Stimulated activated CD8-positive, alpha-beta memory T cell treated with anti-CD3 and anti-CD28 coated beads, Interleukin-4, amount 100 ng/mL, for 24 hours (primary cell): ENCODE measurements at places on chromosomes 7 and 10.

DNA sequence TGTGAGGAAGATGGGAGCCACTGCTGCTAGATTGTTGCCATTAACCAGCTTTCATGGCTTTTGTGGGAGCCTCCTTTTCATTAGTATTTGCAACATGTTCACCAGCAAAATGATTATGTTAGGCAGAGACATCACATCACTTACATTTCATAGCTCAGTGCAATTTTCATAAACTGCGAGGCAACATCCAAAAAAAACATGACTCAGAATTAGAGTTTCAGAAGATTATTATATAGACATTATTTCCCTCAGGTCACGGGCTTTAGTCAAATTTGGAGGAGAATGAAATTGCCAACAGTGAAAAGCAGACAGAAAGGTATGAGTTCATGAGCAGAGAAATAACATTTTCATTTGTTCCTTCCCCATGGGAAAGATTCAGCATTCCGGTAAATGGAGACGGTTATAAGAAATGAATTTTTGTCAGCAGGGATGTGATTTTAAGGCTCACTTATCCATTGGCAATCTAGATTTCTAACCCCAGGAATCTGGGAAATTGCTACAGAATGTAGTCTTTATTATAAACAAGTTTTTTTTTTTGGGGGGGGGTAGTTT, 573.2 kb downstream of the AUTS2 start:
- DNase-seq: no peak

DNA sequence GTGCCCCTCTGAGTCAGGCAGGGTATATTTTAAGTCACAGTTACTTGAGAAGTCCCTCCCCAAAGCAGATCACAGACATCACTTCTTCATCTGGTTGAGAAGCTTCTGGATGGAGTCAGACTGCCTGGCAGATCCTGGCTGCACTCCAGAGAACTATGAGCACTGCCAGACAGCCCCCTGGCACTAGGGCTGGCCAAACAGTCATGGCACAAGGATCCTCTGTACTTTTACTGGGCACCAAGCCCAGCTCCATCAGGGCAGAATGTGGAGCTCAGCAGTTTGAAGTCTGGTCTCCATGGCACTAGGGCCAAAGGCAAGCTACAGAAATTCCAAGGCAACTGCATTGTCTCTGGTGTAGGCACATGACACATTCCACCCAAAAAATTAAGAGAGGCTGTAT, 162.1 kb downstream of the NRG3 start:
- no peak for DNase-seq

DNA sequence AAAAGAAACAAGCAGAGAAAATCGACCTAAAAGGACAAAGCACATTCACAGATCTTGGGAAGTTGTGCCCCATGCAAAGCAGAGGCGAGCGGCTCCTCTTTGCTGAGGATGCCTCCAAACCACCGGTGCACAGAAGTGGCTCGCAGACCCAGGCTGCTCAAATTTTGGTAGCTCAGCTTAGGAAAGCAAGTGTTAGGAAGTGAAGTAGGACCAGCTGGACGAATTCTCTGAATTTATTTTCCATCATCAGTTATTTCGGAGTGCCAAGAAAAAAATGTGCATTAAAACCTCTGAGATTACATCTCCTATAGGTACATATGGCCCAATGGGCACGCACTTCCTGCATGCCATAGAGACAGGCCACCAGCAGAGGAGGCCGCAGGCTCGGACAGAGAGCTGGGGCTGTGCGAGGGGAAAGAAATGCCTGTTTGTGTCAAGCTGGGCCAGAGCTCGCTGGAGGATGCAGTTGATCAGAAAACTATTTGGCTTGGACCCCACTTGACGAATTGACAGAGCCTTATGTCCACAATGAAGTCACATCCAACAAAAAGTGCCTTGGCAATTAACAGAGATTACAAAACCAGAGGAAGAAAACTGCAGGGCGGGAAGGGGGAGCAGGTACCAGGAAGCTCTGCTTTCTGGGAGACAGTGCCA, 122.3 kb upstream of the LYZL2 start:
- no peak for DNase-seq

GRCh38 chr7:143295870-143296269, 7.7 kb downstream of the CASP2 start:
- no peak for DNase-seq

DNA sequence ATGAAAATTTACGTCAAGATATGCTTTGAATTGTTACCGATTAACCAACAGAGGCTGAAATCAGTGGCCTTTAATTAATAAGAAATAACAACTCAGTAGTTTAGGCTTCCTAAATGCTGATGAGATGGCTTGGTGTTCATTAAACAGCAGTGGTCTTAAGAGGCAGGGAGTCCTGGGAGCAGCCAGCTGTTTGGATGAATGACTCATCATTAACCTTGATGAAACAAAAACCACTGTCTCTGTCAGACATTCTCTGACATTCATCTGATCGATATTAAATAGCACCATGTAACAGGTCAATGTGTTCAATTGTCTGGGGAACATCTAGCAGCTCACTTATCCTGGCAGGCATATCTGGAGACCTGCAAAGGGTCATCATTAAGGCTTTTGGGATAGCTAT, 234.2 kb upstream of the LRRN3 start:
- no peak for DNase-seq

DNA sequence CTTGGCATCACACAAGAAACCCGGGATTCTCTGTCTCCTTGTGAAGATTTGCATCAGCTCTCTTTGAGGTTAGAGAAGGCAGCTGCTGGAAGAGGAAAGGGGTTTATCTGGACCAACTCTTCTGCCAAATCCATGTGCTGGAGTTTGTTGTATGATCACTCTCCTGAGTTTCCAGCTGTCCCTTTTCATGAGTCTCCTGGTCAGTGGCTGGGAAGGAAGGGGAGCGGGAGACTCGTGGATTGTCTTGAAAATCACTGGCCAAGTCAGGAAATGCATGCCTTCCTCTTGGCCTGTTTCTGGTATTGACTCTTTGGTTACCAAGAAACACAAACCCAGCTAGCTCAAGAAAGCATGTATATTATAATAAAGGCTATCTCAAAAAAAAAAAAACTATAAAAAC, 38.8 kb downstream of the TACR2 start:
- DNase-seq: no peak

DNA sequence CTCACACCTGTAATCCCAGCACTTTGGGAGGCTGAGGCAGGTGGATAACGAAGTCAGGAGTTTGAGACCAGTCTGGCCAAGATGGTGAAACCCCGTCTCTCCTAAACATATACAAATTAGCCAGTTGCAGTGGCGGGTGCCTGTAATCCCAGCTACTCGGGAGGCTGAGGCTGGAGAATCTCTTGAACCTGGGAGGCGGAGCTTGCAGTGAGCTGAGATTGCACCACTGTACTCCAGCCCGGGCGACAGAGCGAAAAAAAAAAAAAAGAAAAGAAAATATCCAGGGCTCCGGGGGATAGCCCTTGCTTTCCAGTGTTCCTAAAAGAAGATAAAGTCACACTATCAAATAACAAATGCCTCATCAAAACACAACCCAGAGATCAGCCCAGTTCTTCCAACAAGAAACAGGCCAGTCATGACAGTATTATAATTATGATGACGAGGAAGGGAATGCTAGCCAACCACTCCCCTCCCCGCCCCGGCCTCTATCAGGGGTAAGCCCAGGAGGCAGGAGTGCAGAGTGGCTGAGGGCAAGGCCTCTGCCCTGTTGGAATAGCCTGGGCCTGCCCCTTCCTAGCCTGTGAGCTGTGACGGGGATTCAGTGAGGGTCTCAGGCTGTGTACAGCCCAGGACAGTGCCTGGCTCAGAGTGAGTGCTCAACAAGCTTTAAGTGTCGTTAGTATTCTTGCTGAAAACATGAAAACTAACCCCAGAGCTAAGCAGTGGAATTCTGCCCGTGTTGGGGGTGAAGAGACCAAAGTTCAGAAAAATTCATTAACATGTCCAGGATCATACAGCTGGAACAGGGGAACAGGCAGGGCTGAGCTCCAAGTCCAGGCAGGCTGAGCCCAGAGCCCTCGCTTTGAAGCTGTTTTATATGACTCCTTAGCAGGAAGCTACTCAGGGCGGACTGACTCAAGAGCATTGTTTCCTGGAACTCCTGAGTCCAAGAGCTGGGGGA, 54.3 kb downstream of the FAM241B start:
- no peak for DNase-seq

- DNase-seq: no peak
These were observed 29.1 kb upstream of the FAM20C start for GRCh38 chr7:163298-163695.

GRCh38 chr10:22629852-22630233, 84.5 kb downstream of the PIP4K2A start:
- DNase-seq: no peak

GRCh38 chr10:118309911-118310310, 32.2 kb downstream of the FAM204A start:
- no peak for DNase-seq

GRCh38 chr7:41475801-41476459, 227.0 kb downstream of the INHBA start:
- DNase-seq: no peak

- DNase-seq: no peak
These were observed 20.0 kb downstream of the VSIR start for GRCh38 chr10:71753091-71753959.

GRCh38 chr10:97687785-97688781, 1.0 kb upstream of the AVPI1 start:
- no peak for DNase-seq

DNA sequence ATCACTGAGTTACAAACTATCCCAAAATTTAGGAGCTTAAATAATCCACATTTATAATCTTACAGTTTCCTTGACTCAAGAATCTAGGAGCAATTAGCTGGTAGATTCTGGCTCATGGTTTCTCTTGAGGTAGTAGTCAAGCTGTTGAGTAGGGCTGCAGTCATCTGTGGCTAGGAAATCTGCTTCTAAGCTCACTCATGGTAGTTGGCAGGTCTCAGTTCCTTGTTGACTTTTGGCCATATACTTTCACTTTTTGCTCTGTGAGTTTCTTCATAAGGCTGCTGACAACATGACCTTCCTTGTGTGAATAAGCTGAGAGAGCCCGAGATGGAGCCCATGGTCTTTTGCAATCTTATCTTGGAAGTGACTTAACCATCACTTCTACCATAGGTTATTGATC, 10.8 kb upstream of the ETV1 start:
- DNase-seq: no peak

DNA sequence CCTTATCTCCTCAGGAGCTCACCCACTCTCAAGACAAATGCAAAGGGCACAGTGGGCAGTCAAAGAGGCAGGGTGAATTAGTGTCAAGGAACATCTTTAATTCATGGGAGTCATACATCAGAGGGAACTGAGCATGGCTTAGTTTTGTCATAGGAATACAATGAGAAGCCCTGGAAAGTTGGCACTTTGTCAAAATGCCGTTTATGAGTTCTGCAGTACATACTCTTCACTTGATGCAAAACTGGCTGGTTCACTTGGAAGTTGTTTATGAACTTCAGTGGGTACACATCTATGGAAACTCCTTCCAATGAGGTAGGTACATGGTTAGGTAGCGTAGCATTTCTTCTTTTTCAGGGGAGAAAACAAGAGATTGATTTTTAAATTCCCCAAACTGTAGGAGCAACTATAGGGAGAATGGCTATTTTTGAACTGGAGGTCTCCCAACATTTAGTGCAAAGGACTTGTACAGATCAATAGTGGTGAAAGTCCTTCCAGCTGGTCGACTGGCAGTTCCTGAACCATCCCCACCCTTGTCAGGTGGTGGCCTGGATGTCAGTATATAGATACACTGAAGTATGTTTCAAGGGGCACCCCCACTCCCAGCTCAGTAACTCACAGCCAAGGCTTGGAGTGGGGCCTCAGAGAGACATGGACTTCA, 580.5 kb downstream of the REEP3 start:
- no peak for DNase-seq

- no peak for DNase-seq
These were observed 52.9 kb downstream of the RELN start for GRCh38 chr7:103936558-103936957.

DNA sequence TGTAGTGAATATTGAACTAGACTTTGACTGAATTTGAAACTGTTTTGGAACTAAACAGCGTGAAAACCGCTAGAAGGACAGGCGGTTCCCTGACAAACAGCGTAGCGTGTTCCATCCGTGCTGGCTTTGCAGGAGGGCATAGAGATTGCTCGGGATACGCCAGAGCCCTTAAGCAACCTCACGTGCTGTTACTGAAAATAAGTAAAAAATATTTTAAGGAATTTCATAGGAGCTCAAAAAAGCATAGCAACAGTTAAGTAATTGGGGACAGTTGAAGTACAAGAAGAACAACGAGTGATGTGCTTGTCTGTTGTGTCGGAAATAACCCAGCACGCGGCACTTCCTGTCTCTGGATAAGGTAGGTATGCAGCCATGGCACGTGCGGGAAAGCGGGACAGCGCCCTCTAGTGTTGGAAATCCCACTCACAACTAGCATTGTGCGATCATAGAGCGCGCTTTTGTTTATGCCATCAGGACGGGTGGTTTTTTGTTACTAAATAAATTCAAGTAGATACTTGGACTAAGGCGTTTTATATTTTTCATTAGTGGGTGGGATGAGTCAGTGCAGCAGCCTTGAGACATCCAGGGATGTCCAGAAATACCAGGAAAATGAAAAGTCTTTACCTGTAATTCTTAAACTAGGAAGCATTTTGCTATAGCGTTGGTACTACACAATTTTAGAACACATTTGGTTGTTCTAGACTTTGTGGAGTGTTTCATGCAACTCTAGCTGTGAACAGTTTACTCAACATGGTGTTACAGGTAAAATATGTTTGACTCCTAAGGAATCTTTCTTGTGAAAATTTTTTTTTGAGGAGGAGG, 50.4 kb downstream of the DNAJB6 start:
- DNase-seq: peak; percentile 76

GRCh38 chr10:132613566-132614348, 76.2 kb downstream of the INPP5A start:
- no peak for DNase-seq

GRCh38 chr7:40102897-40103296, 31.5 kb downstream of the MPLKIP start:
- no peak for DNase-seq

DNA sequence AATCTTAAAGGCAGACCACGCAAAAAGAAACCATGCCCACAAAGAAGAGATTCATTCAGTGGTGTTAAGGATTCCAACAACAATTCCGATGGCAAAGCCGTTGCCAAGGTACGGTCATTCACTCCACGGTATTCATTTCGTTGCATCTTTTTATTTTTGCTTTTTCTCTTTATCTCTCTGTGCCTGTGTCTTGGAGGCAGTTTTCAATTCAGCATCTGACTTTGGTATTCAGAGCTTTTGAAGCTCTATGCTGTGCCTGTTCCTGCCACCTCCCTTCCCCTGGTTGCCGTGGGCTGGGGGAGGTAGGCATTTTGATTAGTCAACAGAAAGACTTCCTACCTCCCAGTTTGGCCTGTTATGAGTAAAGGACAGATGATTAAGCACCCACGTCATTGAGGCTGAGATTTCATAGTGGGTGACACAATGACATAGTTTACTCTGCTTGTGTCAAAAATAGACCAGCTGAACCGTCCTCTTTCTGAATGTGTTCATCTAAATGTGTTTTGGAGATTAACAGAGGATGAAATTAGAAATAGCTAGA, 149.5 kb downstream of the ARID5B start:
- DNase-seq: peak; percentile 60

- DNase-seq: no peak
These were observed 187.8 kb downstream of the PLPP4 start for GRCh38 chr10:120644556-120645410.

DNA sequence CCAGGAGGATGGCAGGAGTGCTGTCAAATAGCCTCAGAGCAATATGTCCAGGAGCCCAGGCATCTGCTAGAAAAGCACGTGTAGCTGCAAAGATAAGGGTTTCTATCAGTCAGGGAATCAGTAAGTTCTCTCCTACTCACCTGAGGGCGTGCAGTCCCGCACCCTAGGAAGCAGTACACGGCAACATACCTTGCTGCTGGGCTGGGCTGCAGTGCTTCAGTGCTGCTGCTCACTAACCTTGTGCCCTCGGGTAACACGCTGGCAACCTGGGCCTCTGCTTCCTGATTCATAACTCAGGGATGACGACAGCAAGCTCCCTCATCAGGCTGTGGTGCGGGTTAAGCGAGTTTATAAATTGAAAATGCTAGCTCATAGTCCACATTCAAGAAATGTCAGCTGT, 29.5 kb upstream of the CCNY start:
- no peak for DNase-seq
